Activated gamma-delta T cell (primary cell): ENCODE measurements at places on chromosomes 11 and 22.
A peak's percentile ranks its signal among the peaks of the same experiment; 100 is the strongest.

DNA sequence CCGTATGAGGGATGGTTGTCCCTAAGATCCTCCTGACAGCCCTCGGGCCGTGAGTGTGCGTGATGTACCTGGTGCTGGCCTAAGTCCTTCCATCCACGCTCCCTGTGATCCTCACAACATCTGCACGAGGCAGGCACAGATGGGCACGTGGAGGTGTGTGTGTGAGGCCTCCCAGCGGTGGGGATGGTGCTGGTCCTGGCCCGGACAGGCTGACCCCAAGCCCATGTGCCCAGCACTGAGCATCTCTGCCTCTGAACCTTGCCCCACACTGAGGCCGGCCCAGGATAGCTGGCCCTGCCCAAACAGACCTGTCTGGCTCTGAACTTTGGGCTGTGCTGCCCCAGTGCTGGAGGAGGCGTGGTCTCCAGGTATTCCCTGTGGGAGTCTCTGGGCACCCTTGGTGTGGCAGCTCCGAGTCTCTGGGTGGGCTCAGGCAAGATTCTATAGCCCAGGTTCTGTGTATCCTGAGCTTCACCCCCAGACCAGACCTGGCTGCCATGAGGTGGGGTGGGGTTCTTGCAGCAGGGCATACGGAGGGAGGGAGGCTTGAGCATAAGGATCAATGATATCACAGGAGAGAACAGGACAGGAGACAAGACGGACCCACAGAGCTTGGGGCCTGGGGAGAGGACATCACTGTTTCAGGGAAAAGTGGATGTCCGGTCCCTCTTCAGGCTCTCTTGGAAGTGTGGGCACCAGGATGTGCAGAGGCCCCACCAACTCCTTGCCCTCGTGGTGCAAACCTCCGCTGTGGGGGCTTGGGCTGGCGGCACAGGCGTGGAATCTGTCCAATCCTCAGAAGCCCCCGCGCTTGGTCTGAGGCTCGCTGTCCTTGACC, 881.8 kb downstream of the BRD1 start:
- DNase-seq: no peak

- DNase-seq: no peak
Observed at GRCh38 chr11:131195661-131196517, 174.5 kb upstream of the NTM start.

- DNase-seq: no peak
Observed at GRCh38 chr11:120031612-120032600, 106.0 kb downstream of the TRIM29 start.

- peak; percentile 26 for DNase-seq
Observed at GRCh38 chr22:41526830-41527799, 17.2 kb downstream of the POLR3H start.

GRCh38 chr11:62602141-62603071, 741 bp upstream of the MTA2 start:
- peak; percentile 38 for DNase-seq

GRCh38 chr22:19630614-19631013, 83.7 kb upstream of the SEPTIN5 start:
- DNase-seq: no peak

DNA sequence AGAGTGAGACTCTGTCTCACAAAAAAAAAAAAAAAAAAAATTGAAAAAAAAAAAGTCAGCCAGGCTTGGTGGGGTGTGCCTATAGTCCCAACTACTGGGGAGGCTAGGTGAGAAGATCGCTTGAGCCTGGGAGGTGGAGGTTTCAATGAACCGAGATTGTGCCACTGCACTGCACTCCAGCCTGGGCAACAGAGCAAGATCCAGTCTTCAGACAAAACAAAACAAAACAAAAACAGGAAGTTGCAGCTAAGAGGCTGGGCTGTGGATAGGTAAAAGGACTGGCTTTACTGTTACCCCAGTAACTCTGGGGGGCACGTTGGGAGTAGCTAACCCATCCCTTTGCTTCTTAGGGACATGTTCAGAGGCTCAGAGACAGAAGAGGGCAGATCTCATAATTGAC, 6.3 kb upstream of the PC start:
- DNase-seq: no peak

- no peak for DNase-seq
Observed at GRCh38 chr22:24088816-24089215, 77.7 kb downstream of the CABIN1 start.

DNA sequence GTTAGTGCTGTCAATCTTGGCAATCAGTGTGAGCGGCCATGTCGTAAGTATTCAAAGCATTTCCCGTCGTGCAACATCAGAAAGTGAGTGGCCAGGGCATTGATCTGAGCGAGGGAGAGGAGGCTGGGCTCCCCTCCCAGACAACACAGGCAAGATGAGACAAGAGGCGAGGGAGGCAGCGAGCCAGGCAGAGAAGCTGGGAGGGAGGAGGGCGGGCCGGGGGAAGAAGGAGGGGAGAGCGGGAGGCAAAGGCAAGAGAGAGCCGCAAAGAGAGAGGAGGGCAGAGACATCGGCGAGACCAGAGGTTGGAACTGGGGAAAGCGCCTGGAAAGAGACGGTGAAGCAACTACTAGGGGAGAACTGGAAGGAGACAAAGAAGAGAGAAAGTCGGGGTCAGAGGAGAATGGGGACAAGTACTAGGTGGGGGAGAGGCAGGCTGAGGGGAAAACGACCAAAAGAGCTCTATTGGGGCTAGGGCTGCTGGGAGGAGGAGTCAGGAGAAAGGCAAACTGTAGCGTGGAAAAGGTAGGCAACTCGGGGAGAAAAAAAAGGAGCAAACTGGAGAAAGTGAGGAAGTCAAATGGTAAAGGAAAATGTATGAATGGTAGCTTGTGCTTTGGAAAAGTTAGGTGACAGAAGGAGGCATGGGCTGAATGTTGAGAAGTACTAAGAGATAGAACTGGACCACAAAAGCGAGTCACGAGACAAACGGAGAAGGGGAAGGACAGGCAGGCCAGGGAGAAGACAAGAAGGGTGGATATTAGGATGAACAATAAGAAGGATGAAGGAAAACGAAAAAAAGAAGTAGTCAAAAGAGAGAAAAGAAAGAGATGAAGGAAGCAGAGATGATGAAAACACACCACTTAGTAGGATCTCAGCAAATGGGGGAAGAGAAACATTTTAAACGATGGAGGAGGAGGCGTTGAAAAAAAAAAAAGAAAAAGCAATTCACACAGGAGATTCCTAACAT, 130.5 kb upstream of the C11orf58 start:
- no peak for DNase-seq

DNA sequence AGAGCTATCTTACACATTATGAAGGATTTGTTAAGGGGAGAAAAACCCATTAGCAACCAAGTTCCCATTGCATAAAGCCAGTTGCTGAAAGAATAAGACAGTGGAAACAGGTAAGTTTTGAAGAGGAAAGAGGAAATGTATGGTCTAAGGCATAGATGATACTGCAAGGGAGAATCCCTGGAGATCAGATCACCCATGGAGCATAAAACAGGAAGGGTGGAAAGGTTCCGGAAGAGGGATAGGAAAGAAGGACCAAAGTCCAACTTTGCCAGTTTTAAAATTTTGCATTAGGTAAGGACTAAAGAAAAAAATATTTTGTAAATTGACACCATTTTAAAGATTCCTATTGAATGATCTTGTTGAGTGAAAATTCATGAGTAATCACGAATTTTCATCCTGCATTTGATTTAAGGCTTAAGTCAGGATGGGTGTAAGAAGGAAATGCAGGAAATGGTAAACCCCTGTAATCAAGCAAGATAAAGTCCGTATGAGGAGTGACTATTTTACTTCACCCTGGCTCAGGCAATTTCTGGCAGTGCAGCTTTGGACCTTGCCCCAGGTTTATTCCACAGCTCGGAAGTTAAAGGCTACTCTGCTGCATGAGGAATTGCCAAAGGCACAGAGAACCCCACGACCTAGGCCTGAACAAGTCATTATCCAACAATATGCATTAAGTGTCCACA, 70.9 kb downstream of the CCDC34 start:
- DNase-seq: no peak

GRCh38 chr11:100703801-100704575, 16.9 kb downstream of the ARHGAP42 start:
- no peak for DNase-seq

GRCh38 chr11:100397401-100397800, 289.7 kb upstream of the ARHGAP42 start:
- DNase-seq: no peak

- no peak for DNase-seq
Observed at GRCh38 chr22:39703091-39703490, 132.5 kb downstream of the CACNA1I start.

- no peak for DNase-seq
Observed at GRCh38 chr11:15128621-15129020, 13.9 kb downstream of the INSC start.

- DNase-seq: no peak
Observed at GRCh38 chr11:2095198-2095520, 44.0 kb downstream of the IGF2 start.

- no peak for DNase-seq
Observed at GRCh38 chr11:82873919-82874333, 26.3 kb downstream of the PRCP start.

DNA sequence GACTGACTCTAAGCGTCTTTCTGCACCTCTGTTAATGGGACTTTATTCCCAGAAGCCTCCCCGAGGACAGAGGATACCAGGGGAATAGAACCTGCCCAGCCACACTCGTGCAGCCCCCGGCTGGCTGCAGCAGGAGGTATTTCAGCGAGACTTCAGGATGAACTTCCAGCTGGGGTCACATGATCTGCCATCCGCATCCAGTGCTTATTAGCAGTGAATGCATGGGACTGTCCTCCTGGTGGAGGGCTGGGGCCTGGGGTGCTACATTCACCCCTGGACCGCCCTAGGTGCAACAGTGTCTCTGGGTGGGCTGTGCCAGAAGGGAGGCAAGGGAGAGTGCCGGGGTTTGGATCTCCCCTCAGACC, 1.6 kb downstream of the DUSP8 start:
- no peak for DNase-seq

DNA sequence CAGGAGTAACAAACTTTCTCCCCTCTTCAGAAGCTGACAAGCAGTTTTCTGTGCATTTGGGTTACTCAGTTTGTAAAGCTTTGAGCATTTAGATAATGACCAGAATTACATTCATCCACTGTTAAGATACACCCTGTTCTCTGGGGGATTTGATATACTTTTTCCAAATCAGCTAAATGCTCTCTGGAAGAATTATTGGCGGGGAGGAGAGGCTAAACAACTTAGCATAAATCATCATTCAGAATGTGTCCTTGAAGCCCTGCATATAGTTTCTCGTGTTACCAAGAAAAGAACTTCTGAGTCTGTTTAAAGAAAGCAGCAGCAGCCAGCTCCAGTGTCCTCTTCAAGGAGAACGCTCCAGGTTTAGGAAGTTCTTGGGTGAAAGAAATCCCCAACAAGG, 54.9 kb upstream of the LDLRAD3 start:
- DNase-seq: no peak

- DNase-seq: no peak
Observed at GRCh38 chr22:36374603-36375024, 13.2 kb downstream of the MYH9 start.

GRCh38 chr11:31817054-31817620, 6.0 kb upstream of the PAX6 start:
- DNase-seq: no peak

GRCh38 chr22:36028646-36029405, at the start of gene RBFOX2:
Gene RBFOX2 (minus strand): TSS chr22:36028824. CDS start chr22:36028425, 399 bp downstream.
- DNase-seq: peak; percentile 46

- no peak for DNase-seq
Observed at GRCh38 chr22:41361716-41362310, 19.9 kb upstream of the TEF start.

DNA sequence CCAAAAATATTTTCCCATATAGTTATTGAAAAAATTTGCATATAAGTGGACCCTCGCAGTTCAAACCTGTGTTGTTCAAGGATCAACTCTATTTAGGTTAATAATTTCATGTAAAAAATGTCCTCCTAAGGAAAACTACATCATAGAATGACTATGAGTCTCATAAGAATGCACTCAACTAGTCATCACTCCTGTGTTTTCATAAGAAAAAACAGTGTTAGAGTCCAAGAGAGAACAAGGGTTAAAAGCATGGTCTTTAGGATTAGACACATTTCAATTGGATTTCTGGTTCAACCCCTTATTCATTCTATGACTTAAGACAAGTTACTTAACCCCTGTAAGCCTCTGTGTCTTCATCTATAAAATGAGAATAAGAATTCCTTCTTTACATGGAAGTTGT, 5.1 kb downstream of the PARVA start:
- no peak for DNase-seq

GRCh38 chr11:80086496-80087055, 645.7 kb upstream of the TENM4 start:
- no peak for DNase-seq

DNA sequence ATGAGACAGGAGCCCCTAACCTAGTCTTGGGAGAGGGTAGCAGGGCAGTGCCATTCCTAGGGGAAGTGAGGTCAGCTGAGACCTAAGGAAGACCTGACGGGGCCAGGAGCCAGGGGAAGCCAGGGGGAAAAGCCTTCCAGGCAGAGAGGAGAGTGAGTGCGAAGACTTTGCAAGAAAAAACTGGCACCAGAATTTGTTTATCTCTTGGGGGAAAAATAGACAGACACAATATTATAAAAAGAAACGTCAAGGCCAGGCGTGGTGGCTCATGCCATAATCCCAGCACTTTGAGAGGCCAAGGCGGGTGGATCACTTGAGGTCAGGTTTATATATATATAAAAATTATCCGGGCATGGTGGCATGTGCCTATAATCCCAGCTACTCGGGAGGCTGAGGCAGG, 26.9 kb upstream of the TESMIN start:
- no peak for DNase-seq

DNA sequence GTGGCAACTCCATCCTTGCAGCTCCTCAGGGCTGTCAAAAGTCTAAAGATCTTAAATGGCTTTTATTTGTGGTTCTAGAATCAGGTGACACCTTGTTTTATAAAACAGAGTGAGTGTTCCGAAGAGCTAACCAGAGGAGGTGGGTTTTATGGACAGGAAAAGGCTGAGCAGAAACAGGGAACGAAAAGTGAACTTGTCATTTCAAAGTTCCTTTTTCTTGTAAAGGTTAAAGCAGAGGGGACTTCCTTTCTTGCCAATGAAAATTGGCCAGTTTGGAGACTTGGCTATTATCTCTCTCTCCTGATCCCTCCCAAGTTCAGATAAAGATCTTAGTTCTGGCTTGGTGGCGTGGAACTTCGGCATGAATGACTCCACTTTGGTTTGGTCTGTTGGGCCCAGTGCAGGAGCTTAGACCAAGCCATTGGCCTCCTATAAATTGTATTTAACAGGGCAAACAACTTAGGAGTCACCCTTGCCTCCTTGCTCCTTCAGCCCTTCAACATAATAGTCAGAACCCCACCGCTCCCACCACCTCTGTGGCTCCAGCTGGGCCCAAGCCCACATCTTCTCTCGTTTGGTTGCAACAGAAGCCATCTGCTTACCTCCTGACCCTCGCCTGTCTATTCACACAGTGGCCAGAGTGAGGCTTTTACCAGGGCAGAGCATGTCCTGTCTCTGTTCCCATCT, 102.4 kb upstream of the THY1 start:
- DNase-seq: no peak

- no peak for DNase-seq
Observed at GRCh38 chr11:69374110-69374945, 80.4 kb downstream of the MYEOV start.

GRCh38 chr11:44818110-44818509, 91.3 kb downstream of the TSPAN18 start:
- DNase-seq: no peak
